ENCODE measurements at places on chromosomes 3 and 15. TPM values are rescaled to one million over a fixed set of nuclear protein-coding genes. Genes with fewer than 3 reads are reported as not detected.

- H3K4me1 ChIP-seq: peaks cover 24% of the 10 kb centered on the region
- no peaks in the 10 kb centered on the region for H3K27me3 ChIP-seq
- H3K27ac ChIP-seq: no peak overlapping the region
- H3K4me3 ChIP-seq: no peak overlapping the region
- DNase-seq: no peak
- no peaks in the 10 kb centered on the region for H3K36me3 ChIP-seq
These were observed 3.9 kb downstream of the RIOX2 start for GRCh38 chr3:97968376-97968775.

DNA sequence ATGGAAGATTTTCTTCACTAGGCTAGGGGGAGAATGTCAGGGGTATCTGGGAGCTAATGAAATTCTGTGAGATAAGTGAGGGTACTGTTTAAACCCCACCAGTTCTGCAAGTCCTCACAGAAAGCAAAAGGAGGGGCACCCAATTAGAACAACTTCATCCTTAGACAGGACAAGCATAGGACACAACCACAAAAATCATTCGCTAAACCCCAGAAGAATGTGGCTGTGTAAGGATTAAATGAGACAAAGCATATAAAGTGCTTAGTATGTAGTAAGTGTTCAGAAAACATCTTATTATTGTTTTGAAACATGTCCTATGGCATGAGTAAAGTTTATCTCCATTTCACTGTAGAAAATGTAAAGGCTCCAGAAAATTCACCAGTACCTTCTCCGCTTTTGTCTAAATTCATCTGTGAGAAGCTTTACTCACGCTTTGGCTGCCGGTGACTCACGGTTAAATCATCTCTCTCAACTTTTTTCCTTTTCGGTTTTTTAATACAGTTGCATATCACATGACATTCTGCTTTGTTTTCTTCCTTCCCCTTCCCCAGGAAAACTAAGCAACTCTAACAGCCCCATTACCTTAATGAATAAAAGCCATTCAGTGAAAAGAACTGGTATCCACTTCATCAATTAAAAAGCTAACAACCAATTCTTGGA lies 1.7 kb downstream of the CLRN1 start:
- no peaks in the 10 kb centered on the region for H3K4me1 ChIP-seq
- no peaks in the 10 kb centered on the region for H3K36me3 ChIP-seq
- DNase-seq: no peak
- no peak overlapping the region for H3K27ac ChIP-seq

DNA sequence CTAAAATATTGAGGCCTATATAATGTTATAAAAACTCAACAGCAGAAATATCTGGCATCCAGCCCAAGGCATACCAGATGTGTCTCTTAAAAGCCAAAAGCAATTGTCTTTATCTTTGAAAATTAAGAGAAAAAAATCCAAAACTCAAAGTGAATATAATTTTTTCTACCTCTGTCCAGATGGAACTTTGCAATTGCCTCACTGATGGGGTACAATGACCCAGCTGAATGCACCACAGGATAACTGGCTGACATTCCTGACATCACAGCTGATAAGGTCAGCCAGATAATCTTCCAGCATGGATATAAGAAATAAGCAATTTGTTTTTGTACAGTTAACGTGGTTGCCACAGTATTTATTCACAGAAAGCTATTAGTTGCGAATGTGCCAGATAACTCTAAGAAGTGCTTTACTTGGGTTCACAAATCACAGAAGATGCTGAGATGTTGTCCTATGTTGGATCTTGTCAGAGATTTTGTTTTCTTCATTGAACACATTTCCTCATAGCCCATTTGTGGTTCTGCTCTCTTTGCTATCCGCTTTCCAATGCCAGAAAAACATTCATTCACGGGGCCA lies 566.9 kb upstream of the CCDC54 start:
- no peak overlapping the region for H3K4me3 ChIP-seq
- DNase-seq: no peak
- no peaks in the 10 kb centered on the region for H3K27me3 ChIP-seq
- H3K36me3 ChIP-seq: no peaks in the 10 kb centered on the region

DNA sequence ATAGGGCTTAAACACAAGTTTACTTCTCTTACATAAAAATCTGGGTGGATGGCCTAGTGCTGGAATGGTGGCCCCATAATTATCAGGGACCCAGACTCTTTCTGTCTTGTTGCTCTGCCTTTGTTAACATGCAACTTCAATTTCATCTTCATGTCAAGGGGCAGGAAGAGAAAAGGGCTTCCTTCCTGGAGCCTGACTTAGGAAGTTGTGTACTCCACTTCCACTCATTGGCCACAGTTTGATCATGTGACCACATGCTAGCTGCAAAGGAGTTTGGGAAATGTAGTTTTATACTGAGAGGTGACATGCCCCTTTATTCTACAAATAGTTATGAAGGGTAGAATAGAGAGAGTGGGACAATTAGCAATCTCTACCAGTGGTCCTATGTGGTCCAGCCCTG lies 39.3 kb downstream of the RHCG start:
- no peak overlapping the region for H3K27ac ChIP-seq
- no peak overlapping the region for H3K4me3 ChIP-seq
- H3K27me3 ChIP-seq: no peaks in the 10 kb centered on the region
- DNase-seq: no peak
- no peaks in the 10 kb centered on the region for H3K4me1 ChIP-seq

DNA sequence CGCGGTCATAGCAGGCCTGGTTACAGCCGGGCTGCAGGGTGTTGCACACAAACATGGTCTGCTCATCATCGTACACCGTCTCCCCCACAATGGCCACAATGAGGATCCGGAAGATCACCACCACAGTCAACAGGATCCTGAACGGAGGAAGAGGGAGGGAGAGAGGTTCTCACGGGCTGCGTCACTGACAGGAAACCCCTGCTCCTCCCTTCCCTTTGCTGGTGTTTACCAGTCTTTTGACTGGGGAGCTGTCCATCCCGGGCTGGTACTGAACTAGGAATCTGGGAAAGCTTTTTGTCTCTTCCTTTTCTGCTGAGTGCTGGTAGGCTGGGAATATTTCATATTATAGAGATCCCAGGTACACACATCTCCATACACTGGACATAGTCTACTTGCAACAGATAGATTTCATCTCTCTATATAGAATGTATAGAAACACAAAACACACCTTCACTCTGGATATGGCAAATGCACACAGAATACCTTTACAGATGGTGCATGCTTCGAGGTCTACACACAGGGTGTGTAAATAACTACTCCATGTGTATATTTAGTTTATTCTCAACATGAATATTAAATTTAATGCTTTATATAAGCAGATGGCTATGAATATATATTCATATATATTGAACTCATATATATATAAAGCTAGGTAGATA lies 1.4 kb downstream of the GJD2 start:
- H3K27ac ChIP-seq: no peak overlapping the region
- H3K4me3 ChIP-seq: no peak overlapping the region
- no peak for DNase-seq
- H3K36me3 ChIP-seq: no peaks in the 10 kb centered on the region
- H3K27me3 ChIP-seq: peaks cover 10% of the 10 kb centered on the region
- H3K4me1 ChIP-seq: no peaks in the 10 kb centered on the region

GRCh38 chr3:40035177-40035576 lies 225.8 kb downstream of the MYRIP start:
- H3K4me3 ChIP-seq: no peak overlapping the region
- H3K36me3 ChIP-seq: no peaks in the 10 kb centered on the region
- DNase-seq: no peak
- no peaks in the 10 kb centered on the region for H3K27me3 ChIP-seq
- H3K27ac ChIP-seq: no peak overlapping the region

- no peak for DNase-seq
- no peaks in the 10 kb centered on the region for H3K36me3 ChIP-seq
- H3K4me1 ChIP-seq: no peaks in the 10 kb centered on the region
- no peak overlapping the region for H3K27ac ChIP-seq
These were observed 50.2 kb upstream of the MGA start for GRCh38 chr15:41610048-41610447.

DNA sequence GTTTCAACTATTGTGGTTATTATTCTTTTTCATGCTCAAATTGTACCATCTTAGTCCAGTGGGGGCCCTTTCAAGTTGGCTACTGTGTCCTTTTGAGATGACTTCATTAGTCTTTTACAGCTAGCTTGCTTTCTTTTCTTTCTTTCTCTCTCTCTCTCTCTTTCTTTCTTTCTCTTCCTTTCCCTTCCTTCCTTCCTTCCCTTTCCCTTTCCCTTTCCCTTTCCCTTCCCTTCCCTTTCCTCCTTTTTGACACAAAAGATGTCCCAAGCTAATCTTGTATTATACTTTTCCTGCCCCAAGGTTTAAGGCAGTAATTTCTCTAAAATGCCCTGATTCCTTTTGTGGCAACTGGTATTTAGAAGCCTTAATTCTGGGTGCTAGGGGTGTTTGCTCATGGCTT lies 213.0 kb upstream of the TBC1D5 start:
- H3K27ac ChIP-seq: no peak overlapping the region
- H3K4me1 ChIP-seq: no peaks in the 10 kb centered on the region
- no peaks in the 10 kb centered on the region for H3K36me3 ChIP-seq
- DNase-seq: no peak

- DNase-seq: no peak
- no peaks in the 10 kb centered on the region for H3K36me3 ChIP-seq
- H3K4me1 ChIP-seq: no peaks in the 10 kb centered on the region
- no peak overlapping the region for H3K4me3 ChIP-seq
- H3K27ac ChIP-seq: no peak overlapping the region
These were observed 187.7 kb downstream of the ROBO2 start for GRCh38 chr3:77227567-77227966.

GPR27 gene
- 2.3 TPM for total RNA-seq

XCR1 gene
- total RNA-seq: not detected

Data from CD8-positive, alpha-beta memory T cell (primary cell).